ENCODE measurements at places on chromosomes 4 and X. TPM values are rescaled to one million over a fixed set of nuclear protein-coding genes. Genes with fewer than 3 reads are reported as not detected.
A peak's percentile ranks its signal among the peaks of the same experiment; 100 is the strongest.

EPGN gene
- not detected for polyA plus RNA-seq

TLR6 gene
- 0.75 TPM for polyA plus RNA-seq

DNA sequence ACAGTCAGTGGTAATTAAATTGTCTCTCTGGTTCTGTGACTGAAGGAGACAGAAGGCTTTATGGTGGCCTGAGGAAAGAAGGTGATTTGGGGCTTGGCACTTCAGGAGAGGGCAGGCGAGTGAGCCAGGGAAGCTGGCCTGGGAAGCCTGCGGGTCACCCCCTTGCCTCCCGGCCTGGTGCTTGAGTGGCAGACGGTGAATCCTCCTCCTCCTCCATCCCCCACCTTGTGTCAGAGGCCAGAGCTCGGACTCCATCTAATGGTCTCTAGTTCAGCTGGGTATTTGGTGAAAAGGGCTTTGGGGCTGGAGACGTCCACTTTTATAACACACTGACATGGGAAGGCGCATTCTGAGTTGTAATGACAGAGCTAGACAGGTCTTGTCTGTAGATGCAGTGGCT is 8.7 kb downstream of the TMEM187 start:
- H3K27ac ChIP-seq = no peak overlapping the region
- H3K27me3 ChIP-seq = no peaks in the 10 kb centered on the region
- H3K4me1 ChIP-seq = no peaks in the 10 kb centered on the region
- no peak overlapping the region for H3K4me3 ChIP-seq

- no peaks in the 10 kb centered on the region for H3K4me1 ChIP-seq
- no peaks in the 10 kb centered on the region for H3K36me3 ChIP-seq
- H3K4me3 ChIP-seq = no peak overlapping the region
Measured at GRCh38 chr4:7029921-7030320, 13.3 kb upstream of the TADA2B start.

DNA sequence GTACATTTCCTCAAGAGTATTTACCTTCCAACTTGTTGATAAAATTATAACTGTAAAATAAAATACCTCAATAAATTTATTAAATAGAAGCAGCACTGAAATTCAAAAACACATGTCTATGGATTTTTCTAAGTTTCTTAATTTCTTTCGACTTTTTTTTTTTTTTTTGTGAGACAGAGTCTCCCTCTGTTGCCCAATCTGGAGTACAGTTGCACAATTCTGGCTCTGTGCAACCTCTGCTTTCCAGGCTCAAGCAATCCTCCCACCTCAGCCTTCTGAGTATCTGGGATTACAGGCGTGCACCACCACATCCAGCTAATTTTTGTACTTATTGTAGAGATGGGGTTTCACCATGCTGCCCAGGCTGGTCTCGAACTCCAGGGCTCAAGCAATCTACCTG is 79.8 kb downstream of the IQCM start:
- no peak overlapping the region for H3K27ac ChIP-seq
- no peak overlapping the region for H3K4me3 ChIP-seq
- no peaks in the 10 kb centered on the region for H3K36me3 ChIP-seq
- no peaks in the 10 kb centered on the region for H3K27me3 ChIP-seq
- no peak for DNase-seq

- H3K27ac ChIP-seq = no peak overlapping the region
- no peaks in the 10 kb centered on the region for H3K36me3 ChIP-seq
- no peaks in the 10 kb centered on the region for H3K27me3 ChIP-seq
- peak; percentile 52 for DNase-seq
- H3K4me3 ChIP-seq = no peak overlapping the region
- H3K4me1 ChIP-seq = no peaks in the 10 kb centered on the region
Measured at GRCh38 chr4:81757691-81758090, 286.0 kb upstream of the RASGEF1B start.

- no peaks in the 10 kb centered on the region for H3K27me3 ChIP-seq
- H3K27ac ChIP-seq = no peak overlapping the region
- H3K36me3 ChIP-seq = no peaks in the 10 kb centered on the region
- DNase-seq = no peak
- no peaks in the 10 kb centered on the region for H3K4me1 ChIP-seq
Measured at GRCh38 chr4:32840461-32841189, 2120.5 kb downstream of the PCDH7 start.

- no peaks in the 10 kb centered on the region for H3K36me3 ChIP-seq
- H3K27ac ChIP-seq = no peak overlapping the region
- no peak for DNase-seq
- H3K4me3 ChIP-seq = no peak overlapping the region
- H3K4me1 ChIP-seq = no peaks in the 10 kb centered on the region
- no peaks in the 10 kb centered on the region for H3K27me3 ChIP-seq
Measured at GRCh38 chr4:38163216-38164006, 203.2 kb downstream of the PTTG2 start.

DNA sequence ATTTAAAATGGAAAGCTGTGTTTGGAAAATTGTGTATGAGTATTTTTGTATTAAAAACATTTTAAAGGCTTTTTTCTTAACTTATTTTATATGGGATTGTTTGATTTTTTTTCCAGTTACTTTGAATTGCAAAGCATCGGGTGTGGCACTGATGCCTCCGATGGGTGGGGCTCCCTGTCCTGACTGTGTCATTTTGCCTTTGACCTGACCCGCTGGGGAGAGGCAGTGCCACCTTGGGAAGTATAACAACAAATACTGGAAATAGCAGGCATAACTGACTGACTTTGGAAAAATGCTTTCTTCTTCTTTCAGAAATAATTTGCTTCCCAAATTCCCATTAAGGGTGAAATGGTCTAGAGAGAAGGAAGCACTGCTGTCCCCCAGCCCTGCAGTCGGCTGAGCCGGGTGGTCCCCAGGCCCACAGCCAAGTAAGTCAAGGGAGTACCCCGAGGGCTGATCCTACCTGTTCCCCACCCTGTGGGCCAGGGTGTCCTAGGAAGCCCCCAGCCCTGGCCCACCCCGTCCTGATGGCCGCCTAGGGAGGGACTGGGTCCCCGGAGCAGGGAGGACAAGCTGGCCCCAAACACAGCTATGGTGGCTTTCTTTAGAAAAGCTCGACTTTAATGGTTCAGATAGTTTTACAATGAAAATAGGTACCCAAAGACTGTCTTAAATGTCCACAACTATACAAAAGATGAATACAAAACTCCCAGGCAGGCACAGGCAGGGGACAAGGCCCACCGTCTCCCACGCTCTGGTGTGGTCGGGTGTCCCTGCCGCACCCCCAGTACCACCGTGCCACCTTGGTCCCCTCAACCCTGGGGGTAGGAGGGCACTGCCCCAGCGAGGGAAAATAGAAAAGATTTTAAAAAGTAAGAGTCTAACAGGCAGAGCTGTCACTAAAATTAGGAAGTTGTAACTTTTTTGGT is 26.4 kb downstream of the NELFA start:
- H3K27ac ChIP-seq = no peak overlapping the region
- H3K4me3 ChIP-seq = no peak overlapping the region
- no peak for DNase-seq
- H3K27me3 ChIP-seq = no peaks in the 10 kb centered on the region
- no peaks in the 10 kb centered on the region for H3K36me3 ChIP-seq

DNA sequence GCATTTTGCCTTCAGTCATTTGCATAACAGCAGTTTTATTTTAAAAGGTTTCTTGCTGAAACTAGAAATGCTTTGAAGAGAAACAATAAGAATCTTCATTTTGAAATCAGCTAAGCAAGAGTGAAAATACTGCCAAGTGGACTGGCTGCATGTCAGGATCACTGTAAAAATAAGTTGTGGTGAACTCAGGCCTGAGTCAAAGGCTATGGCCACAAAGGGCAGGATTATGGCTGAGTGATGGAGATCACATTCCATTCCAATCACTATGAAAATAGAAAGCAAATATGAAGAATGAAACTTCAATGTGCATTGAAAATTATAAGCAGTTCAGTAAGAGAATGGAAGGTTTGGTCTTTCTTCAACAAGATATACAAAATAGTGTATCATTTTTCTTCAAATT is 224.5 kb downstream of the PCDH18 start:
- H3K27ac ChIP-seq = no peak overlapping the region
- no peaks in the 10 kb centered on the region for H3K27me3 ChIP-seq
- no peaks in the 10 kb centered on the region for H3K36me3 ChIP-seq
- no peaks in the 10 kb centered on the region for H3K4me1 ChIP-seq

DNA sequence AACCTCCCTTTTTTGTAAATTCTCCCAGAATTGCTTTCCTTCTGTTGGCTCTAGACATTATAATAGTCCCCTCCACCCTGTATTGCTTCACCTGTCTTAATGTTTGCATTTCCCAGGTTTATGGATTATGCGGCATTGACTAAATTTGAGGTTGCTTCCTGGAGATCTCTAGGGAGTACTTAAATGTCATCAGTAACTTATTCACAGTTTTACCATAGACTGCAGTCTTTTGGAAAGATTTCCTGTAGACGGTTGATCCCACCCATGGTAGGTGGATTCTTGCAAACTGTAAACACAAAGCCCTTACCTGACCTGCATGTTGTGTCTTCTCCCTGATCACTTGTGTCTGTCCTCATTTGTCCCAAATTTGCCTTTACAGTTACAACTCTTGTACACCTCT is 6.2 kb upstream of the NOX1 start:
- no peaks in the 10 kb centered on the region for H3K4me1 ChIP-seq
- H3K36me3 ChIP-seq = no peaks in the 10 kb centered on the region
- no peak overlapping the region for H3K27ac ChIP-seq
- no peaks in the 10 kb centered on the region for H3K27me3 ChIP-seq
- DNase-seq = no peak
- H3K4me3 ChIP-seq = no peak overlapping the region

- H3K27me3 ChIP-seq = no peaks in the 10 kb centered on the region
- H3K4me3 ChIP-seq = no peak overlapping the region
- H3K36me3 ChIP-seq = no peaks in the 10 kb centered on the region
- no peaks in the 10 kb centered on the region for H3K4me1 ChIP-seq
- H3K27ac ChIP-seq = no peak overlapping the region
Measured at GRCh38 chr4:162909952-162910351, 256.7 kb downstream of the NAF1 start.

GRCh38 chr4:108129196-108129595 is 39.5 kb downstream of the LEF1 start:
- no peak overlapping the region for H3K4me3 ChIP-seq
- no peaks in the 10 kb centered on the region for H3K36me3 ChIP-seq
- H3K27me3 ChIP-seq = no peaks in the 10 kb centered on the region

GRCh38 chrX:55624403-55624802 is 1.2 kb downstream of the FOXR2 start:
- H3K27ac ChIP-seq = no peak overlapping the region
- DNase-seq = no peak
- no peaks in the 10 kb centered on the region for H3K4me1 ChIP-seq

DNA sequence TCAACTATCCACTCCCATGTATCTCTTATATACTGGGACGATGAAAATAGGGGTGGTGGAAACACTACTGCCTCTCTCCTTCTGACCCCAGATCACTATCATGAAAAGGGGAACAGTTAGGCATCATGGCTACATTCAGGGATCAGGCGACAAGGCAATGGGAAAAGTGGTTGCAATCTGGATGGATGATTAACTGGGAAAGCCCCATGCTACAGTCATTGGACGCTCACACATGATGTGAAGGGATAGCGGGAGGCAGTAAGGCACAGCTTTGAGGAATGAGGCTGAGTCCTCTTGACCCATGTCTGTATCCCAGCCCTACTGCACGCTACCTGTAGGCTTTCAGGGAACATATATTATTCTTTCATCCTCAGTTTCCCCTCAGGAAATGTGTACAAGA is 10.2 kb downstream of the GASK1B start:
- no peak for DNase-seq
- H3K36me3 ChIP-seq = no peaks in the 10 kb centered on the region
- no peaks in the 10 kb centered on the region for H3K27me3 ChIP-seq
- peak overlapping the region; percentile 74 for H3K27ac ChIP-seq
- H3K4me3 ChIP-seq = no peak overlapping the region

All from aorta (tissue), 5 donors.